ENCODE measurements at places on chromosomes 1 and 21. TPM values are rescaled to one million over a fixed set of nuclear protein-coding genes. Genes with fewer than 3 reads are reported as not detected.
A peak's percentile ranks its signal among the peaks of the same experiment; 100 is the strongest.

GRCh38 chr1:13642306-13643004 lies 57.5 kb upstream of the PRDM2 start:
- H3K4me3 ChIP-seq, result no peak overlapping the region
- H3K36me3 ChIP-seq, result no peaks in the 10 kb centered on the region
- H3K4me1 ChIP-seq, result no peaks in the 10 kb centered on the region
- DNase-seq, result no peak

The S100A7 gene
- total RNA-seq, result not detected

The LCE3A gene
- not detected for total RNA-seq

The WDR64 gene
- not detected for total RNA-seq

DNA sequence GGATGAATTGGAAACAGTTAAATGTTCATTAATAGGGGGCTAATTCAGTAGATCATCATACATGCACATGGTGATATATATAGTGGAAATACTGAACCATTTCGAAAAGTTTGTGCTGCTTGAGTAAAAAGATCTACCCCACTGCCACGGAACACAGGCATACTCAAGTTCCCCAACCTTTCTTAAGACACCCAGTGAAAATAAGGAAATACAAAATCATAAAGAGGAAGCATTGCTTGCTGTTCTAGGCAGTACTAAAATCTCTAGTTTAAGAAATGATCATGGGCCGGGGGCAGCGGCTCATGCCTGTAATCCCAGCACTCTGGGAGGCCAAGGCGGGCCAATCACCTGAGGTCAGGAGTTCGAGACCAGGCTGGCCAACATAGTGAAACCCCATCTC lies 37.6 kb upstream of the KIRREL1 start:
- peaks cover 92% of the 10 kb centered on the region for H3K27me3 ChIP-seq
- no peak for DNase-seq
- H3K36me3 ChIP-seq, result no peaks in the 10 kb centered on the region

- DNase-seq, result peak; percentile 70
- no peaks in the 10 kb centered on the region for H3K36me3 ChIP-seq
- H3K4me1 ChIP-seq, result peaks cover 55% of the 10 kb centered on the region
- peak overlapping the region; percentile 93 for H3K27ac ChIP-seq
- H3K27me3 ChIP-seq, result no peaks in the 10 kb centered on the region
- no peak overlapping the region for H3K4me3 ChIP-seq
Measured at GRCh38 chr1:109786531-109787021, 22.9 kb upstream of the EPS8L3 start.

The IGSF3 gene
- total RNA-seq, result 15.5 TPM

The PALMD gene
- 8.2 TPM for total RNA-seq

- DNase-seq, result no peak
- no peaks in the 10 kb centered on the region for H3K4me1 ChIP-seq
- H3K27me3 ChIP-seq, result no peaks in the 10 kb centered on the region
- H3K36me3 ChIP-seq, result no peaks in the 10 kb centered on the region
Measured at GRCh38 chr1:203171341-203172183, 4.1 kb downstream of the MYBPH start.

The ASAP3 gene
- 12.8 TPM for total RNA-seq

DNA sequence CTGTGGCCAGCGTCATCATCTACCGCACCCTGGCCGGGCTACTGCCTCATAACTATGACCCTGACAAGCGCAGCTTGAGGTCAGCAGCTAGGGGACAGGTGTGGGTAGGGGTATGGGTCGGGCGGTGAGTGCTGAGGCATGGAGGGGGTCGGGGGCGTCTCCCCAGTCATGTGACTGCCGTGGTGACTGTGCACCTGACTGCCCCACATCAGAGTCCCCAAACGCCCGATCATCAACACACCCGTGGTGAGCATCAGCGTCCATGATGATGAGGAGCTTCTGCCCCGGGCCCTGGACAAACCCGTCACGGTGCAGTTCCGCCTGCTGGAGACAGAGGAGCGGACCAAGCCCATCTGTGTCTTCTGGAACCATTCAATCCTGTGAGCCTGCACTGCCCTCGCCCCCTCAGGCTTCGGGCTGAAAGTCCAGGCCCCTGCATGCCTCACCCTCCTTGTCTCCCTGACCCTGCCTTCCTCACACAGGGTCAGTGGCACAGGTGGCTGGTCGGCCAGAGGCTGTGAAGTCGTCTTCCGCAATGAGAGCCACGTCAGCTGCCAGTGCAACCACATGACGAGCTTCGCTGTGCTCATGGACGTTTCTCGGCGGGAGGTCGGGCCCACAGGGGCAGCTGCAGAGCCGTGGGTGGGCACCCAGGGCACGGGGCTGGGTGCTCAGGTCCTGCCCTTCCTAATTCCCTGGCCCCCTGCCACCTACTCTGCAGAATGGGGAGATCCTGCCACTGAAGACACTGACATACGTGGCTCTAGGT lies 13.5 kb downstream of the PSRC1 start:
- no peak overlapping the region for H3K27ac ChIP-seq
- H3K4me1 ChIP-seq, result peaks cover 27% of the 10 kb centered on the region

DNA sequence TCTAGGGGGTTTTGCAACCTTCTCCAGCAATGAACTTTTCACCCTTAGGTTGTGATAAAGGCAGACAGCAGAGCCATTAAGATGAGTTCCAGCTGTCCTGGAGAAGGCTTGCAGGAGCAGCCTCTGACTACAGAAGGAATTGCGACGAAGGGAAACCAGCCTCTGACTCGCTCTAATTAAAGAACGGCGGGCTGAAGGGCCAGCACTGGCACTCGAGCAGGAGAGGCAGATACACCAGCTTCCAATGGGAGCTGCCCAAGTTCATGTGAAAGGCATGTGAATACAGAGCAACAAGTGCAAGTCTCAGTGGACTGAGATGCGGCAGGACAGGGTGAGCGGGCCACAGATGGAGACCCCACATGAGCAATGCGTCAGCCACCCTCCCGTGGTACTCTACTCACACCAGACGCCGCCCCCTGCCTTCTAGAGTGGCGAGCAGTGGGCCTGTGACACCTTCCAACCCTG lies 15.7 kb downstream of the RCC2 start:
- H3K36me3 ChIP-seq, result peaks cover 79% of the 10 kb centered on the region
- no peak overlapping the region for H3K27ac ChIP-seq
- no peaks in the 10 kb centered on the region for H3K4me1 ChIP-seq
- DNase-seq, result no peak
